ENCODE measurements at places on chromosomes 13 and 19.

DNA sequence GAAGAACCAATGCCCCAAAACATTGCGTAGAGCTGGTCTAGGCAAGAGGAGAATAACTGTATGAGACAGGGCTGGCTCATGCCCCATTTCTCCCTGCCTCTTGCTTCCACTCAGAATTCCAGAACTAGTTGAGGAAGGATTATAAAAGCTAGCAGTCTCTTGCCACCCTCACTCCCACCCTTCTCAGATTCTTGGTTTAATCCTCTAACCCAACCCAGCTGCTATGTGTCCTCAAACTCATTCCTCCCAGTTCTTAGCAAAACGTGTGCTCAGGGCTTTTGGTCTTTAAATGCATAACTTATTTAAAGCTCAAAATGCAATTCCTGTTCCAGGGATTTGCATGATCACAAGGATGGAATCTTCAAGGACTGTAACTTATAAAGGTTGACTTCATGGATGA lies 466.3 kb downstream of the COG6 start:
- no peak for DNase-seq

- DNase-seq, result no peak
These were observed 493 bp upstream of the LHFPL6 start for GRCh38 chr13:39603424-39603947.

GRCh38 chr19:29086646-29087045 lies 126.3 kb downstream of the UQCRFS1 start:
- DNase-seq, result no peak

GRCh38 chr13:29324601-29325000 lies 270.9 kb downstream of the SLC7A1 start:
- no peak for DNase-seq

DNA sequence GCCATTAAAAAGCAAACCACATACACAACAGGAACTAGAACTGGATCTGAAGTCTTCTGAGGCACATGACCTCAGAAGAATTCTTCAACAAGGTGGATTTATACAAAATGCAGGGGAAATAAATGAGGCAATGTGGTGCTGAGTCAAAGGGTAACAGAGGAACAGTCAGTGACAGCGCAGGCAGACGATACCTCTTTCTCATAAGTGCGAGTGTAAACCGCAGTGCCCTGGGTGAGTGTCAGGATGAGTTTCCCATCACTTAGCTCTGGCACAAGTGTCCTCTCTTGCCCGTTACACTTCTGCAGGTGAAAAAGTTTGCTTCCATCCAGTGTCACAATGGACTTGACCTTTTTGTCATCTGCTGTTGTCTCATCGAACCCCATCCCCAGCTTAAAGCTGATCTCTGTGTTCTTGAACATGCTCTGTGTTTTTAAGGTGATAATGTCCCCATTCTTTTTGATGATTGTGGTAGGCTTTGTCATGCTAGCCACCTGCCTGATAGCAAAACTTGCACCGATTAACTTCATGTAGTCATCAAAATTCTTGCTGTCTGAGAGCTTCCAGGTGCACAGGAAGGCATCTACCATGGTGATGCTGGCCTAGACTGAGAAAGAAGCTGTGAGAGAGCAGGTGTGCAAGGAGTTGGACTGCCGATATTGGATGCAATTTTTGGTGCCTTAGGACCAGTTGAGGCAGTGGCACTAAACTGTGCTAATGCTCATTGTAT lies 97.3 kb downstream of the AKAP11 start:
- DNase-seq, result no peak

DNA sequence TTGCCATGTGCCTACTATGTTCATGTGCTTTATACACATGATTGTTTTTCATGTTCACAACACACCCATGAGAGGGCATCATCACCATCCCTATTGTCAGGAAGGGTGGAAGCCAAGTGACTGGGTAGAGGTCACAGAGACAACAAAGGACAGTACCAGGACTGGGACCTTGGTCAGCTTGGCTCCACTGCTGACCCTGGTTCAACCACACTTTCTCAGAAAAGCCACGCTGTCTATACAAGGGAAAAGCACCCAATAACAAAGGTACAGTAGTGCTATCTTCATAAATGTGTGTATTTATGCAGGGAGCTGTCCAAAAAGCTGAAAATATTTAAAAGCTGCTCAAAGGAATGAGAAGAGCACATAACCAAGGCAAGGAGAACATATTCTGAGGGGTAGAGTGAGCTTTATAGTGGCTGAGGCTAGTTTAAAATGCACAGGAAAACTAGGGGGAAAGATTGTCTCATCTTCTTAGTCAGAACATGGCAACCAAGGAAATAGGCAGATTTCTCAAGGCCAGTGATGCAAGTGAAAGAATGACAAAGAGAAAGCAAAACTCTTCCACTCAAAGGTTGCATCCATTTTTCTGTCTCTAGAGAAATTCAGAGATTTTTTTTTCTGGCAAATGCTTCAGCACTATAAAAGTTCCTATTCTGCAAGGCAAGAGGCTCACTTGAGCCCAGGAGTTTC lies 415.0 kb downstream of the FOXO1 start:
- no peak for DNase-seq

GRCh38 chr13:46202966-46203365 lies 8.8 kb upstream of the LRRC63 start:
- DNase-seq, result no peak

- DNase-seq, result no peak
These were observed 859.1 kb downstream of the SLITRK6 start for GRCh38 chr13:84940167-84940566.

DNA sequence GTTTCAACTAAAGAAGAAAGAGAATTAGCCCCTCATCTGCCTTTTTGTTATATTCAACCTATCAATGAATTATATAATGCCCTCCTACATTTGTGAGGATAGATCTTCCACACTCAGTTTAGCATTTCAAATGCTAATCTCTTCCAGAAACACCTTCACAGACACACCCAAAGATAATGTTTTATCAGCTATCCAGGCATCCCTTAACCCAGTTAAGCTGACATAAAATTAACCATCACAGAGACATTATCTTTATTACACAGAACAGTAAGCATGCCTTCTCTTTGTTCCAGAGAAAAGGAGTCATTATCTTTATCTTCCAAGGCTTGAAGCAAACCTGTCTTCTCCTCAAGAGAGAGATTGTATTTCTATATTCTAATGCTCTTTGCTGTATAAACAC lies 53.1 kb downstream of the PCDH20 start:
- no peak for DNase-seq

GRCh38 chr13:52036037-52036436 lies 11.5 kb downstream of the UTP14C start:
- no peak for DNase-seq
